Effector CD8-positive, alpha-beta T cell (primary cell): ENCODE measurements at places on chromosomes 2 and 18.

GRCh38 chr2:188788621-188789020, 185.6 kb upstream of the COL3A1 start:
- no peak for DNase-seq

DNA sequence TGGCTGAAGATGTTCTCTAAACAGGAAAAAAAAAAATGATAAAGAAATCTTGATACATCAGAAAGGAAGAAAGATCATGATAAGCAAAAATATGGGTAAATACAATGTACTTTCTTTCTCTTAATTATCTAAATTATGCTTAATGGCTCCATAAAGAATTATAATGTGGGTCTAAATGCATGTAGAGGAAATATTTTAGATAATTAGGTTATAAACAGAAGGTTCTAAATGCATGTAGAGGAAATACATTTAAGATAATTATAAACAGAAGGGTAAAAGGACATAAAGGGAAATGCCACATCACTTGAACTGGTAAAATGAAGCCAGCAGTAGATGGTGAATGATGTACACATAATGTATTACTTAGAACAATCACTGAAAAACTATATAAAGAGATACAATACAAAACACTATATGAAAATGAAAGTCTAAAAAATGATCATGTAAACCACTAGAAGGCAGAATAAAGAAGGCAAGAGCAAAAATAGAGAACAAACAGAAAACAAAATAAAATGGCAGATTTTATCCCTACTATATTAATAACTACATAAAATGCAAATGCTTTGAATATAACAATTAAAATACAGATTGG, 308.4 kb upstream of the CDH2 start:
- no peak for DNase-seq

DNA sequence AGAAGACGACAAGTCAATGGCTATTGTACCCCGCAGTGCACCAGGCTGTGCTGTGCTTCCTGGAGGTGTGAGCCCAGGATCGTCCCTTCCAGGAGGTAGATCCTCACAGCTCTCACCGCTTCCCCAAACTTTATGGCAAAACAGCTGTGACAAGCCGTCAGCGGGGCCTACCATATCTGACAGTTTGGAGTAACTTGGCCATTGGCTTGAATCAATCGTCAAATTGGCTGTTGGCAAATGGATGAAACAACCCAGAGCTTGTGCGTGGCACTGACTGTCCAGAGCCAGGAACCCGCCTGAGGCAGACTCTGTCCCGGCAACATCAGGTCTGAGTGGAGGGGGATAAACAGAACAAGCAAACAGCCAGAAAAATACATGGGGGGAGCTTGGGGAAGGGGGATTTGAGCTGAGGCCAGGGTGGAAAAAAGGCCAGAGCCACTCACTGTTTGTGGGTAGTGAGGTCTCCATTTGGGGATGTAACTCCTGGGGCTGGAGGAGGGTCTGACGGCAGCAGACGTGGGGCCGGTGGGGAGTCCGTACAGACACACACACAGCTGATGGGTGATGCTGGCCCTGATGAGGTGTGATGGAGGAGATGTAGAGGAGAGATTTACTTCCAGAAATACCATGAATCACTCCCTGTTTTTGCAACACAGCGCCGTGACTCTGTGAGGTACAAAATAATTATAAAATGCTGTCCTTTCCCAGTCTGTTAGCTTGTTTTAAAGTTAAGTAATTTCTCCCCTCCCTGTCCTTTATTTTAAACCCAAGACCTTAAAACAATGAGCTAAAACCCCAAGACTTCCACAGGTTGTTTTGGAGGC, 174.8 kb downstream of the TWIST2 start:
- no peak for DNase-seq

GRCh38 chr2:18833941-18834340, 244.6 kb upstream of the NT5C1B start:
- DNase-seq: no peak

DNA sequence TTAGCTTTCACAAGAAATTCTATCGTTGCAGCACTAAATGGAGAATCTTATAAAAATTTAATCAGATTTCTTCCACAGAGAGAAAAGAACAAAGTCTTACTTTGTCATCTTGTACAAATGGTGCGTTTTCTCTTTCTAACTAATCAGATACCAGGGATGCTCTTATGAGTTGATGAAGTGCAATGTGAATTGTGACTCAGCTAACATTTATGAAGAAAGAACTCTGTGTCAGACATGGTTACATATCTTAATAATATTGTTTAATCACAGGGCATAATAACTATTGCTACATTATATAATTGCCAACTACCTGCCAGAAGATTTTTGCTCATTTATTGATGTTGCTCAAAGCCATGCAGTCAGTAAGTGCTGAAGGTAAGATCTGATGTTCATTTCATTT, 465.0 kb downstream of the CCDC85A start:
- DNase-seq: no peak

DNA sequence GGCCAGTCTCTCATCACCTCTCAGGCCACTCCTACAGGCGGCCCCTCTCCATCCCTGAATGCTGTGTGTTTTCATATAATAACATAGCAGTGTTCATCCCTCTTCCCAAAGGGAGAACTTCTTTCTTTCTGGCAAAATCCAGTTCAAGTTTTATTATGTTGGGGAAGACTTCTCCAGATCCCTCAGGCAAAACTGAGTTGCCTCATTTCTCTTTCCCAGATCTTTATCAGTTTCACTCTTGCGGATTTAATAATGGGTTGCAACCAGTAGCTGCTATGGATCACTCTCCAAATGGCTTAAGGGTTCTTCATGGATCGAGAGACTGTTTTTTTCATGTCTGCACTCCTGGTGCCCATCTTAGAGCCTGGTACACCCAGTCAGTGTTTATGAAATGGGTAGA, 129.9 kb downstream of the FHOD3 start:
- no peak for DNase-seq

- DNase-seq: no peak
Observed at GRCh38 chr2:74425523-74425922, 4.0 kb downstream of the WDR54 start.

- DNase-seq: no peak
Observed at GRCh38 chr2:15041429-15041837, 408.9 kb downstream of the LRATD1 start.

- no peak for DNase-seq
Observed at GRCh38 chr2:134233728-134234136, 20.1 kb upstream of the MGAT5 start.

DNA sequence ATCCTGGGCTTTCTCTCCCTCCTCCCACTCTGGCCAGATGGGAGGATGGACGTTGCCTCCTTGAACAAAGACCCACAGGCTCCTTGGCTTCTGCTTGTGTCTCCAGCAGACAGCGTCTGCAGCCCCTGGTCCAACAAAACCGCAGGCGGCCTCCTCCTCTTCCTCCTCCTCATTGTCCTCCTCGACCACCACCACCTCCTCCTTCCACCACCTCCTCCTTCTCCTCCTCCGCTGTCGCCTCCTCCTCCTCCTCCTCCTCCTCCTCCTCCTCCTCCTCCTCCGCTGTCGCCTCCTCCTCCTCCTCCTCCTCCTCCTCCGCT, 45.7 kb upstream of the ALPP start:
- DNase-seq: no peak

GRCh38 chr2:211068108-211068780, 511.8 kb downstream of the CPS1 start:
- DNase-seq: no peak

GRCh38 chr2:101026253-101026701, 24.2 kb downstream of the RPL31 start:
- no peak for DNase-seq

DNA sequence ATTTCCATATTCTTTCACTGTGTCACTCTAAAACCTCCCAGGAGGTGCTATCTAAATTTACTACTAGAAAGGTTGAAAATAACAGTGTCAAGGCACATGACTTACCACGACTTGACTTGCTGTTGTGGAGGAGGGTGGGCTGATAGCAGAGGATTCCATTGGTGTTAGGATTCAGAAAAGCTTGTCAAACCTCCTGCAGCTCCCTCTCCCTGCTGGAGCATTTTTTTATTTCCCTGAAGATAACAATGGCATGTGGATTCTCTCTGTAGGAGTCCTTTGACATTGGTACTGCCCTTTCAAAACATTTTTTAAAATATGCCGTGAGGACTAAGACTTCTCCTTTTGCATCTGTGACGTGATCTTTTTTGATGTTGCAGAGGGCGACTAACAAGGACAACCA, 696.9 kb upstream of the GYPC start:
- DNase-seq: no peak

- DNase-seq: no peak
Observed at GRCh38 chr2:12982149-12982584, 265.4 kb downstream of the TRIB2 start.

GRCh38 chr2:45859682-45860081, 208.2 kb downstream of the PRKCE start:
- no peak for DNase-seq

DNA sequence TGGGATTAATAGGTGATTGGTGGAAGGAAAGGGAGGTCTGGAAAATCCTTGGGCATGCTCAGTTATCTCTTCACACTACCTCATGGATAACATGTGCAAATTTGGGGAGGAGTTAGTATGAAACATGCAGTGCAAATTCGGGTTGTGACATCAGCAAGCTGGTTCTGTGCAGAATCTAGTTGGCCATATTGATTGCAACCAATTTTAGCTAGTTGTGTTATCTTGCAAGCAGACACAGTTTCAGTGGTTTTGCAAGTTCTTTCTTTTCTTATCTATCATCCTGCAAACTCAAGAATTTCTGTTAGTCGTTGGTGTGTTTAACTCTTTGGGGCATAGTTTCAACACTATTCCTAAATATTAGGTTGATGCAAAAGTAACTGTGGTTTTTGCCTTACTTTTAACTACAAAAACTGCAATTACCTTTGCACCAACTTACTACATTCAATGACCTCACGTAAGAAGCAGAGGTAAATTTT, 135.4 kb downstream of the PTH2R start:
- DNase-seq: no peak

GRCh38 chr18:31420032-31420431, 27.5 kb upstream of the DSG3 start:
- DNase-seq: no peak

GRCh38 chr2:101883860-101884259, 107.9 kb upstream of the IL1R2 start:
- DNase-seq: no peak

DNA sequence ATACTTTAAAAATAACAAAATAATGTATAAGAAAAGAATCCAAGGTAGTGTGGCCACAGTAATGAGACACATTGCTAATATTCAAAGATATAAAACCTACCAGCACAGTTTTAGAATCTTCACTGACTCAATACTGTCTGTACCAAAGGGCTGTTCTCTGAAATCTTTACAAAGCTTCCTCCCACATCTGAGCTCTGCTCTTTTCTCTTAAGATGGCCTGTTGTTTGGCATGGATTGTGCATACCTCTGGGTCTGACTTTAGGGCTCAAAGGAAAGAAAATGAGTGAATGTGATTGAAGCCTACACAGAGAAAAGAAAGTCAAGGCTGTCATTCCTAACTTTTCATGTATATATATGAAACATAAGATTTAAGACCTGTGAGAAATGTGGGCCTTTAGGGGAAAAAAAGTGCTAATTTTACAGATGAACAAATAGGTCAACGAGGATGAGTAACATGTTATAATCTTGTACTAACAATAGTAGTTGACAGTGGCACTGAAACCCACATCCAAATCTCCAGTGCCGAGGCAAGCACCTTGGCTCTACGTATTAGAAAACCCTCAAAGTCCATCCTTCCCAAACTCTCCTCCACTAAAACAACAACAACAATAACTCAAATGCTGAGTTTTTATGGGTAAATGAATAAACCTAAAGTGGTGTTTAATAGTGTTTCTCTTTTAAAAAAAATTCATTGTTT, 114.2 kb downstream of the ZNF521 start:
- DNase-seq: no peak

- DNase-seq: no peak
Observed at GRCh38 chr18:49399003-49399402, 61.4 kb downstream of the DYM start.

DNA sequence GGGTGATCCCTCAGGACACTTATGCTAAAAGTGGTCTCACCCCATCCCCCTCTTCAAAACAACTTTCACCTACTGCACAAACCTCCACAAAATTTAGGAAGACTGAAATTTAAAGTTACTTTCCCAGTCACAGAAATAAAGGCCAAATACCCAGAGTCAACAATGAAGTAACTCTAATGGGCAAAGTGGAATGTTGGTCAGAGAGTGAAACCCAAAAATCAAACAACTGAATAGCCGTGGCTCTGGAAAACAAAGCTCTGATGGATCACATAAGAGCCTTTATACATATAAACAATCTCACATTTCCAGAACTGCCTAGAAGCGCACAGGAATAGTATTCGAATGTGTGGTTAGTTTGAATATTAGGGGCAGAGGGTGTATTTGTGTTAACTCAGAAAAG, 4.7 kb downstream of the ACVR1 start:
- no peak for DNase-seq

DNA sequence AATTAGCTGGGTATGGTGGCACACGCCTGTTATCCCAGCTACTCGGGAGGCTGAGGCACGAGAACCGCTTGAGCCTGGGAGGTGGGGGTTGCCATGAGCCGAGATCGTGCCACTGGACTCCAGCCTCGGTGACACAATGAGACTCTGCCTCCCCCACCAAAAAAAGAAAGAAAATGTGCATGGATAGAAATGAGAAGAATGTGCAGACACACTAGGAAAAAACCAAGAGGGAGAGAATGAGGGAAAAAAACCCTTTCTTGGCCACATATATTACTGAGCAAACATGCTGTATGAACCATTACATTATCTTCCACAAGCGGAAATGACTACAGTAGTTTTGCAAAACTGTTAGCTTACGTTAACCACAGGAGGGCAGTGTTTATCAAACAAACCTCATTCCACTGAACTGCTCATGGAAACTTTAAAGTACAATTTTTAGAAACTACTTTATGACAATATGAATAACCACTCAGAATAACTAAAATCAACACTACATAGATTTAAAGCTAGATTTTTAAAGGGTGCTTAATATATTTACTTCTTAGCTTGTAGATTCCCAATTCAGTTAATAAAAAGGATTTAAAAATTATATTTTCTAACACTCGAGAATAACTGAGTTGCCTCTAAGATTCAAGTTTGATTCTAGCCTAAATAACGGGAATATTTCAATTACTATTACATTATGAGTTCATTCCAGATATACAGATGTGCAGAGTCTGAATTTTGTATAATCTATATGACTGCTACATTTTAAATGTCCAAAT, 26.4 kb downstream of the ASXL2 start:
- DNase-seq: no peak

DNA sequence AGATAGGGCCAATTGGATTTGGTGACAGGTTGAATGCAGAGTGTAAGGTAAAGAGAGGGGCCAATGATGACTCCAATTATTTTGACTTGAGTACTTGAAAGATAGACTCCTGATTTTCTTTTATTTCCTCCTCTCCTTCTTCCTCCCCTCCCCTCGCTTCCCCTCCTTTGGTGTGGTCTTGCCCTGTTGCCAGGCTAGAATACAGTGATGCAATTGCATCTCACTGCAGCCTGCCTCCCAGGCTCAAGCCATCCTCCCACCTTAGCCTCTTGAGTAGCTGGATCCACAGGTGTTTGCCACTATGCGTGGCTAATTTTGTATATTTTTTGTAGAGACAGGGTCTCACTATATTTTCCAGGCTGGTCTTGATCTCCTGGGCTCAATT, 2.3 kb downstream of the DGUOK start:
- no peak for DNase-seq

- DNase-seq: no peak
Observed at GRCh38 chr2:225536036-225536435, 136.5 kb downstream of the NYAP2 start.
